ENCODE measurements at places on chromosomes 5 and 9.

DNA sequence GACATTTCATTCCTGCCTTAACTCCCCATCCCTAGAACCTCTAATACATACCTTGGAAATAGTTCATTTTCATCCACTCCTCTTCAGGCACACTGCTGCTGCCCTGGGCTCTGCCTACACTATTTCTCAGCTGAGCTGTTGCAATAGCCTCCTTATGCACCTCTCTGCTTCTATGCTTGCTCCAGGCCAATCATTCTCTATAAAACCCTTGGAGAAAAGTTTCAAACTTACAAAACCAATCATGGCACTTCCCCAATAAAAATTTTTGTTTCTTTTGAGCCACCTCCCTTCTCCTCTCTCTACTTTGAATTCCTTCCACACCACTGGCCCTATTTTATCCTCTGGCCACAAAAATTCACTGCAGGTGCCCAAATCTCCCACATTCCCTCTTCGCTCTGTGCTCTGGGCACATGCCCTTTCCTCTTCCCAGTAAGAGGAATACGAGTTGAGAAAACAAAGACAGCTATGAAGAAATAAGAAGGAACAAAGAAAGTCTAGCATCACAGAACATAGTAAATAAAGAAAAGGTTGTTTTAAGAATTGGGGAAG, 301.4 kb downstream of the ELAVL2 start:
- no peak for ATAC-seq

DNA sequence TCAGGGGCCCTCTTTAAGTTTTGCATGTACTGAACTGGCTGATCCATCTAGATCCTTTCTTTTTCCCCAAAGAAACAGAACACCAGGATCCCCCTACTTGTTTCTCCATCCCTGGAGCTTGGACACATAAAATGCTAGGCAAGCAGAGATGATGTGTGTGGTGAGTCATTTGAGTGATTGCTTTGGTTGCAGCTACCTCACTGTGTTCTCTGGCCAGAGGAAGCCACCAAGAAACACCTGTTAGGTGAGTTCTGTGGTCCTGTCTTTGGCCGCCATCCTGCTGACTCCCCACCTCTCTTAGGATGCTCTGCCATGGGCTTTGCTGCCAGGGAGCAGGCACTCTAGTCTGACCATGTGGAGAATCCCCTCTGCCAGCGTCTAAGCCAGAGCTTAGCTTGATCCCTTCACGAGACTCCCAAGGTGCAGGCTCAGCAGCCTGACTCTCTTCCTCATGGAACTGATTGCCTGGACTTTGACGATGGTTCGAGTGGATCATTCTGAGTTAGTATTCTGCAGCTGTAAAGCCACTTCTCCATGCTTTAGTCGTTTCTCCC, 27.3 kb upstream of the DENND1A start:
- no peak for ATAC-seq

DNA sequence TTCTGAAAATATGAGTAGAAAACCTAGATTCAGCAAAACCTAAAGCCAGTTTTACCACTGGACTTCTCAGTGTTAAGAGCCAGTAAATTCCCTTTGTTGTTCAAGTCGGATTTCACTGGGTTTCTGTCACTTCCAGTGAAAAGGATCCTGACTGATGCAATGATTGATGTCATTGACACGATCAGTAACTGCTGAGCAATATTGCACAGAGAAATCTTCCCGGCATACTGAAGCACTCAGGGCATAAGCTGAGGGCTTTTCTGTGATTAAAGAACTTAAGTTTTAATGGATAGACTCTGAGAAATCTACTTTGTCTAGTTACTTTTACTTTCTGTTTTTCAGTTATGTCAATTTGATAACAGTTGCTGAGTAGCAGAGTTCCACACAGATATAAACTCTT, 61.9 kb downstream of the DENND1A start:
- ATAC-seq, result no peak

DNA sequence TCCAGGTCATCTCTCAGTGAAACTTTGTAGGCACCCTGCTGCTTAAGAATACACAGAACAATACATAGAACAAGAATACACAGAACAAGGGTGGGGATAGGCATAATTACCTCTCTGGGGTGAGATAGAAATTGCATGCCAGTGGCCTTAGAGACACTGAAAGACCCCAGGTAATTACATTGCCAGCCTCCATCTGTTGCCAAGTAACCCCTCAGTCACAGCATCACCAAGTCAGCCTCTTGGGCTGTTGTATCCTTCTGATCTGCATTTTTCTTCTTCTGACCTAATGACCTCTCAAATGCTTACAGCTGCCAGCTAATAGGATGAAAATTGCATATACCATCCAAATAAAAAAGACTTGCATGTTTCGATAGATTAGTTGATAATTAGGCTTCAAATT, 167.7 kb downstream of the GRIA1 start:
- ATAC-seq, result no peak

DNA sequence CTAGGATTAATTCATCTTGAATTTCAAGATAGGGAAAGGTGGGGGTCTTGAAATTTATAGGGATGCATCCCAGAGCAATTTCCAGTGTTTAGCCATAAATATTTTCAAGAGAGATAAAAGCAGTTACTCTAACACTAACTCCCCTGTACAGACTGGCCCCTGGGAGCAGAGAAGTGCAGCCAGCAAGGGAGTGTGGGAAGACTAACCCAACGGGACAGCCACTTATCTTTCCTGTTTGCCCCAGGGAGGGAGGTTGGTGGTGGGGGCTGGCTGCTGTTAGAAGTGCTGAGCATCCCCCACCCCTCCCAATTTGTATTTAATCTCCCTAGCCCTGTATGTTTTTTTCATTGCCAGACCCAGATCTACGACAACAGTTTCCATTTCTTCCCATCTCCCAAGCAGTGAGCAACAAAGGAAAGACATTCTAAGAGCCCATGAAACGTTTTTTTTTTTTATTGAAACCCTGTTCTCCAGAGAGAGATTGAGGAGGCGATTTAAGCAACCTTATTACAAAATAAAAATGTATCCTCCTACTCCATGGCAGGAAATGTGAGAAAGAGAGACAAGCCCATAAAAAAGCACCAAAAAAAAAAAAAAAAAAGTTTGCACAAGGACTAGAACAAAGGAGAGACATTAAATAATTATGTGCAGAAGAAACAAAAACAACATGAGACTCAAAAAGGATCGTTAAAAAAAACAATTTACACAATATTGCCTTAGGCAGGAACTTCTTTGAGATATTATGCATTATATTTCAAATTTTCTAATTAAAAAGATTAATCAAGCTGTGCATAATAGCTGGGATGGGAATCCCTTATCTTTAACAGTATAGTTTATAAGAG, 343.4 kb downstream of the ARHGEF28 start:
- ATAC-seq, result no peak

DNA sequence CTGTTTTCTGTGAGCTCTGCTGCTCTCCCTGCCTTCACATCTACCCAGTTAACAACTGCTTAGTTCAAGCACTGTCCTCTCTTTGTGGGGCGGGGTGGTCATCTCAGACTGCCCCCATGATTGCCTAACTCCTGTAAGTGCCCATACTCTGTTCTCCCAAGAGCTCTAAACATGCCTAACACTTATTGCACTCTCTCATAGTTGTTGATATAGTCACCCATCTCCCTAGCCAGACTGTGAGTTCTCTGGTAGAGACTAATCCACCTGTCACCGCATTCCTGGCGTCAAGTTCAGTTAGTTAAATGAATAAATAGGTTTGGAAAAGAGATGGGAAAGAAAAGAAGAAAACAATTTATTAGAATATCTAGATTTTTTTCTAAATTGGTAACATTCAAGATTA, 18.3 kb upstream of the MUSK start:
- no peak for ATAC-seq

DNA sequence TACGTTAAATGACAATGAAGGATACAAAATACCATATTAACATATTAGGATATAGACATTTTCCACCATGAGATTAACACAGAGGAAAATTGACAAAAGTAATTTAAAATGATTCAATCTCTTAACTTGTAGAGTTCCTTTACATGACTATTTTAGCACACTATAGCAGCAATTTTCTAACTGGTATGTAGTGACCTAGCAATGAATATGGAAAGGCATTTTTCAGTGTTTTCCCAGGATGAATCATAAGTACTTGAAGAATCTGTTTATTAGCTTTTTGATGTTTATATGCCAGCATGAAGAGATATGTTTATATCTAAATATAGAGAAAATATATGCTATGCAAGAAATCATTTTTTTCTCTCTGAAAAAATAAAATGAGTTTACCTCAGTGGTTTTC, 782.5 kb upstream of the CDH10 start:
- ATAC-seq, result no peak

- no peak for ATAC-seq
These were observed 194.7 kb downstream of the SPATA31D1 start for GRCh38 chr9:82183181-82183860.

GRCh38 chr9:77575785-77576184, 72.3 kb downstream of the GNA14 start:
- ATAC-seq, result no peak

DNA sequence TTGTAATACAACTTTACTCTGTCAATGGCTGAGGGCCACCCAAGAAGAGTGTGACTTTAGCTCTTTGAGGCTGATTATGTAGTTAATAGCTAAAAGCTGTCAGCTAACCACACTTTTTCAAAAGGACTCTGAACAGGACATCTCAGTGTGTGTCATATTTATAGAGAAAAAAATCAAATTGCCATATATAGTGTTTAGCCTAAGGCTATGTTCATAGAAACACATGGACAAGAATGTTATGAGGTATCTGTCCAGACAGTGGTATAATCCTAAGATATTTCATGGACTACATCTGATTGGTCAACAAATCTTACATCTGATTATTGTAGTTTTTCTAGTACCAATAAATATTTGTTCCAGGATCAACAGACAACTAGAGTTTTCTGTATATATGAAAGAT, 42.1 kb upstream of the CDH18 start:
- ATAC-seq, result no peak
